RPMI8226 (cell line): ENCODE measurements at places on chromosomes 5 and 9.

DNA sequence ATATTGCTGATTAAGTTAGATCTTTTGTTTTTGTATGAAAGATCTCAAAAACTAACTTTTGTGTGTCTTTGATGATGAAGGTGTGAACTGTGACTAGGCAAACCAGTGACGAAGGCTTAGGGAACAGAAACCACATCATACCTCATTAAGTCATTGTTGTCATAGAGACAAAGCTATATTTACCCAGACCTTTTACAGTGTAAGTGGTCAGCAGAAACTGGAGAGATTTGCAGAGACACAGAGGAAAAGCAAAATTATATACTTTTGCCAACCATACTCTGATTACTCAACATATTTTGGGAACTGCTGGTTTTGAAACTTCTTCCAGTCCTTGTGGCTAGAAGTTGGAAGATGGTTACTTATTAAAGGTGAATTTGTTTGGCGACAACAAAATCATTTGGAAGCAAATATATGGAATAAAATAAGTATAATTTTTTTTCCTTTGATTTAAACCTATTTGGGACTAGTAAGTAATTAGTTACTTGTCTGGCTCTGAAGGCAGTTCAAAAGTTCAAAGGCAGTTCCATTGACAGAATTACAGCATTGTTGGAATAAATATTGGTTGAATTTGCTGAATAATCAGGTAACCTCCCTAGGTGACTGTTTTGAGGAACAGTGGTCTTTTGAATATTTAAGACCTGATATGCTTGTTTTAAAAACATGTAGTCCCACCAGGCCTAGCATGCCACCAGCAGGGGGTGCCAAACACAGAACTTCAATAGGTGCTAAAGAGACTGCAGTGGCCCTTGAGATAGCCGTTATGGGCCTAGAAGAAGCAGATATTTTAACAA lies 103.8 kb downstream of the RPS23 start:
- peak; percentile 94 for DNase-seq

- no peak for DNase-seq
These were observed 20.7 kb downstream of the CEMIP2 start for GRCh38 chr9:71747576-71747975.

DNA sequence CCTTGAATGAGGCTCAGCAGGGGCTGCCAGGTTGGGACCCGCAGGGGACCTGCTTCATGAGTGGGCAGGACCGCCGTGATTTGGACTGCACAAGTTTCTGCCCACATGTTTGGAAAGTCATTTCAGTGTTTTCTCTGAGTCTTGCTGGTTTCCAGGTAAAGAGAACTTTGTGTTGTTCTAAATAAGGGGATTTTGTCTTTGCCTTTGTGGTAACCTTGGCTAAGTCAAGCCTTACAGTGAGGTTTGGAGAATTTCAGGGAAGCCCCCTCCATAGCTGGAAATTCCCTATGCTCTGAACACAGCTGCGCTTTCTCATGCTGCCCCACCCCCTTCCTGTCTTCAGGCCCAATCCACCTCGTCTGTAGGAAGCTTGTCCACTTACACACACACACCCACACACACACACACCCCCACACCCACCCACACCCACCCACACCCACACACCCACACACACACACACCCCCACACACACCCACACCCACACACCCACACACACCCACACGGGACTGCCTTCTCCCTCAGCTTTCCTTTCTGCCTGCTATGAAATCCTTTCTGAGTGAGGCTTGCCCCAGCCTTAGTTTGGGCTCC lies 270.1 kb downstream of the HSPA4 start:
- no peak for DNase-seq

DNA sequence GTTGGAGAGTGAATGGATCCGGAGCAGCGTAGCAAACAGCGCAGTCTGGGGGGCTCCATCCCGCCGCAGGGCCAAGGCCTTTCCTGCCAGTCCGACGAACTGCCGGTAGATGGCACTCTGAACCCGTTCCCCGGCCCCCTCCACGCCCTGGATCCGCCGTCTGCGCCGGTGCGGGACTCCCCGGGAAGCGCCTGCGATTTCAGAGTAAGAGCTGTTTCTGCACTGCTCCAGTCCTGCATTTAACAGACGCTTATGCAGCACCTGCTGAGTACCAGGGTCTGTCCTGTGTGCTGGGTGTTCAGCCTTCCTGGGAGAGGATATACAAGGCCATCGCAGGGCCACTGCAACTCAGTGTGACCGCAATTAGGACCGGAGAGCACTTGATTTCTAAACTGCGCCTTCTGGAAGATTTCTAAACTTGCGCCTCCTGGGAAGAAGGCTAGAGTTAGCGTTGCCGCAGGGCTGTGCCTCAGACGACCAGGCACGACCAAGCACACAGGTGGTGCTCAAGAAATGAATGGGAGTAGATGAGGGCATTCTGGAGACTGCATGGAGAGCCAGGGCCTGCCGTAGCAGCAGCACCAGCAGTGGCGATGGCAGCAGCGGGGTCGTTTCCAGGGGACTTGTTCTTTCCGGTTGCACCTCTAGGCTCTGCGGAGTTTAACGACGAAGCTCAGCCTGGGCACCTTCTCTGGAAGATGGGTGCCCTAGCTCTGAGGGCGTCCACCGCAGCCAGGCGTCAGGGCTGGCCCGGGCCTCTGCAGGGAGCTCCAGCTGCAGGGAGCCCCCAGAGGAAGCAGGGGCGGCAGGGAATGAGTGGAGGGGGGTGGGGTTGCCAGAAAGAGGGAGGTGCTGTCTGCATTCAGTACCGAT lies 14.3 kb upstream of the TIFAB start:
- DNase-seq = peak; percentile 72

DNA sequence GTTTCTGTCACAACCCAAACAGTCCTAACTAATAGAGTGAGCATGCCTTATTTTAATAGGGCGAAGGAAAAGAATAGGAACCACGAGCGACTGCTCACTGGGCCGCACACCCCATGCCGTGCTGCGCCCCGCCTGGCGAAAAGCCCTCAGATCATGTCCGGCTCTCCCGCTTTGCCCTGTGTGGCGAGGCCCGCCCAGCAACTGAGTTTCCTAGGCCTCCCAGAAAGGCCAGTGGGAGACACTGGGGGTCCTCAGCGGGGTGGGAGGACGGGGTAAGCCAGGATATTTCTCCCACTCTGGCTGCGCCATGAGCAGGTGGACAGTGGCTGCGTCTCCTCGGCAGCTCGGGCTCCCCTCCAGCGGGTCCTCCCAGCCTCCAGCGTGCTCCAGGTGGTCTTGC lies 138.0 kb downstream of the GAPVD1 start:
- DNase-seq = no peak

DNA sequence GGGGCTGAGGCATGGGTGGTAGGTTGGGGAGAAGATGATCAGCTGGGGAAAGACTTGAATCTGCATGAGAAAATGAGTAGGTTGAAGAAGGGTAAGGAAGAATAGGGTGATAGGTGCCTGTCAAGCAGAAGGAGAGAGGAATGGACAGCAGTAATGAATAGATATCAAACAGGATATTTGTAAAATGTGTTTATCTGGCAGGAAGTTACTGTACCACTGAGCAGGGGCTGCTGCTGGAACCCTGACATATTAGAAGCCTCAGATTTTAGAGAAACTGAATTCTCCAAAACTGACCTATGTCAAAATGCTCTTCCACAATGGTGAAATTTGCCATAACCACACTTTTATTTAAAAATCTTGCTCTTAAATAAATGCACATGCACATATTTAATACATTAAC lies 41.0 kb downstream of the CCDC192 start:
- DNase-seq = no peak

DNA sequence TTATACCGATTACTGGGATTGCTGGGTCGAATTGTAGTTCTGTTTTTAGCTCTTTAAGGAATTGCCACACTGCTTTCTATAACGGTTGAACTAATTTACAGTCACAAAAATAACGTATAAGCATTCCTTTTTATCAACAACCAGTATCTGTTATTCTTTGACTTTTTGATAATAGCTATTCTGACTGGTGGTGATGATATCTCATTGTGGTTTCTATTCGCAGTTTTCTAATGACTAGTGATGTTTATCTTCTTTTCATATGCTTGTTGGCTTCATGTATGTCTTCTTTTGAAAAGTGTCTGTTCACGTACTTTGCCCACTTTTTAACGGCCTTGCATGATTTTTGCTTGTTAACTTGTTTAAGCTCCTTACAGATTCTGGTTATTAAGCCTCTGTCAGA lies 74.4 kb downstream of the FAM174A start:
- DNase-seq = no peak

- no peak for DNase-seq
These were observed 28.9 kb upstream of the GLIS3 start for GRCh38 chr9:4328723-4329122.

DNA sequence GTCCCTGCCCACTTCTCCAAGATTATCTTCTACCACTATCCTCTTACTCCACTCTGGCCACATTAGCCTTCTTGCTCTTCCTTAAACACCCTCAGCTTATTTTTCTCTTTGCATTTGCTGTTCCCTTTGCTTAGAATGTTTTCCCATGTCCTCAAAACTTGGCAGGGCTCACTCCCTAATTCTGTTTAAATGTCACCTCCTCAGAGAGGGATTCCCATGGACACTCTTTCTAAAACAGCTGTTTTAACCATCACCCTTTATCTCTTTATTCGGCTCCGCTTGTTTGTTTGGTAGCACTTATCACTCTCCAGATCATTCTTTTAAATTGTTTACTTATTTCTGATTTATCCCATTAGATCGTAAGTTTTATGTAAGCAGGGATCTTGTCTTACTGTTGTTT lies 278.5 kb downstream of the CWC27 start:
- DNase-seq = no peak

DNA sequence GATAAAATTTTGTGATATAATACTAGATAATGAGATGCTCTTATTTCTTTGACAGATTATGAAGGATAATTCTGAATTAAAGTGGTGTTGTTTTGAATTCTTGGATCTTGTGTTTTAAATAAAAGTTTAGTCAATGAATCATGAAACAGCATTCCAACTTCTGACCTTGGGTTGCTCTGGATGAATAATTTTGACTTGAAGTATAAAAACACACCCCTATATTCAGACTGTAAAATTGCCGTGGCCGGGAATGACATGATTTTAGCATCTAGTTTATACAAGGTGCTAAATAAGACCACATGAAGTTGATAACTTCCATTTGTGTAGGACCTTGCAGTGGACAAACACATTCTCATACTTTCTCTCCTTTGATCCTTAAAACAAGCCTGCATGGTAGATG lies 67.2 kb upstream of the DAP start:
- no peak for DNase-seq

DNA sequence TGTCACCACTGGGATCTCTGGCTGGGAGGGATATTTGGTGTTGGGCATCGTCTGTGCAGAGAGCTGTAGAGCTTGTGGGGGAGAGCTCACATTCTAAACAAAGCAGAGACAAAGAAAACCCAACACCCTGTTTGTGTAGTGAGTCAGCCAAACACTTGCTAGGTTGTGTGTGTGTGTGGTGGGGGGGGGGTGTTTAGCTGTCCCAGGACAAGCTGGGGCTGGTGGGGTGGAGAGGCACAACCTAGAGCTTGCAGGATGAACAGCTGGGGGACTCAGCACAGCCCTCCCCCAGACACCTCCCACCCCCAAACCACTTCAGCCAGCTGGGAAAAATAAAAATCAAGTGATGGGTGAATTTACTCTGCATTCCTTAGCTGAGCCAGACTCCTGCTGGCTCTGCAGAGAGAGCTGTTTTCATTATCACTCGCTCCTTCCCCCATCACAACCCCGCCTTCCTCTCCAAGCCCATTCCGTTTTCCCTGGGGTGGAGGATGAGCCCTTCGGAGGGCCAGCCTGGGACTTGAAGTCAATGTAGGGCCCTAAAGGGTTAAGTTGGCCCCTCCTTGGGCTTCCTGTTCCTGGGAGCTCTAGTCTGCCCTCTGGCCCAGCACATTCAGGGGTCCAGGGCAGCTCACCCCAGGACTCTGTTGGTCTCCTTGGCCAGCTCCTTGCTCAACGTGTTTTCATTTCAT lies 2.6 kb downstream of the OLFML2A start:
- DNase-seq = no peak

DNA sequence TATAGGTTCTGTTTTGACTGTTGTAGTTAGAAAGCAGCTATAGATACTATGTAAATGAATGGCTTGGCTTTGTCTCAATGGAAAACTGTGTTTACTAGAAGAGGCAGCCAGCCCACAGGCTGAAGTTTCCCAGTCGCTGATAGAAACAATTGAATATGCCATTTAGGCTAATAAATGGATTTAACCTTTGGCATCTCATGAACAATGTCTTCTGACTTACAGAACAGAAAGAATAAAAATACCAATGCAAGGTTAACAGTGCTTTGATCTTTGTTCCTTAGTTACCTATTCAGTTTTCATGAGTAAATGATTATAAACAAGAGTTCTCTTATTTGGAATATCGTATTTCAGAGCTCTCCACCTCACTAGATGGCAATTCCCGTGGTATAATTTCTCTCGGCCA lies 120.6 kb downstream of the PAM start:
- DNase-seq = no peak

DNA sequence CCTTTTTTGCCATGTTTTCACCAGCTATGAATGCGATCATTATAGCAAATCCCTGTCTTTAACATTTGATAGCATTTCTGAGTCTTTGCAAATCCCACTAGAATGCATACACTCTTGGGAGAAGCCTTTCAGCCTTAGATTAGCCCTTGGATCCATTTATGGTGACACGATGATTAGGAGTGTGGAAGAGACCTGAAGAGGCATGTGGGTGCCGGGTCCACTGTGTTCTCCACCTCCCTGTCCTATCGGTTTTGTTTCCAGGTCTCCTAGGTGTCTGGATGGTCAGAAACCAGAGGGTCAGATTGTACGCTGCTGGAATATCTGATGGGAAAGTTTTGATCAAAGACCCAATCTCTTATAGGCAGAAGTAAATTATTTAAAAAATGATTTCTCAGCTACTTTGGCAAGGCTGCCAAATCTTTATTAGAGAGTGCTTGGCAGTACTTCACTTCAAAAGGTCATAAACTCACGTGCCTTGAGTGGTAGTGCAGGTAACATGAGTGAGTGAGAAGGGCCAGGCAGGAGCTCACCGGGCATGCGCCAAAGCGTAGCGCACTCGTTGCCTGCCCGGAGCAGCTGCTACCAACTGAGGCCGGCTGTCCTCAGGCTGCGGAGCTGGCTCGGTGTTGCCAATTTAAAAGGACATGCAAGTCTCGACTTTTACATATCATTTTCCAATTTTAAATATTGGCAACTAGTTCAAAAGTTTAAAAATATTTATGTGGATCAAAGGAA lies 51.3 kb downstream of the PCSK5 start:
- DNase-seq = no peak

DNA sequence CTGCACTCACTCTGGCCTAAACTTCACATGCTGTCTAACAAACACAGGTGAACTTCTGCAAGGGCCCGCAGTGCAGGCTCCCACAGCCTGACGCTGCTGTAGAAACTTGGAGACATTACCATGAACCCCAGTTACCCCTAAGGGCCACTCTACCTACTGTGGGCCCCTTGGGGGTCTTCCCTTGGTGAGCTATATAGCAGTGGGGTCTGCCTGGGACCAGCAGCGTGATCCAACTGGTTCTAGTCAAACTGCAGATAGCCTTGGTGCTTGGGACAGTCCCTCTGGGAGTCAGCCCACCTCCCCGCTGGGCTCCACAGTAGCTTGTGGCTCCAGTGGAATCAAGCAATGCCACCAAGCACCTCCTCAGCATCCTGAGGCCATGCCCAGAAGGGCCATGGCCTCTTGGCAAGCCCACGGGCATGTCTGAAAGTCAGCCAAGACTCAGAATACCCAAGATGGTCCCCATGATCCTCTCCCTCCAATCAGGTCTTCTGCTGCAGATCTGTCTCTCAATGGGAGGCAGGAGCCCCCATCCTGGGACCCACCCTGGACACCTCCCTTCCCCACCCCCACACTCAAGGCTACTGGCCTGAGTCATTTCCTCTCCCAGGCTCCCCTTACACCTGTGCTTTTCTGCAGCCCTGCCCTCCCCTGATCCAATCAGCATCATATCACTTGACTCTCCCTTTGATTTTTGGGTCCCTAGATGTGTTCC lies 230.0 kb upstream of the IRX1 start:
- no peak for DNase-seq
